ENCODE measurements at places on chromosomes 1 and 21. TPM values are rescaled to one million over a fixed set of nuclear protein-coding genes. Genes with fewer than 3 reads are reported as not detected.

Gene PLPPR4
- total RNA-seq, result not detected

Gene RGS8
- total RNA-seq, result not detected

Gene NPPB
- total RNA-seq, result not detected

Gene FMO3
- total RNA-seq, result not detected

Gene TMEM61
- total RNA-seq, result 13.9 TPM

Gene GBP4
- 6.6 TPM for total RNA-seq

Gene C1orf87
- not detected for total RNA-seq

Gene LIN28A
- total RNA-seq, result not detected

DNA sequence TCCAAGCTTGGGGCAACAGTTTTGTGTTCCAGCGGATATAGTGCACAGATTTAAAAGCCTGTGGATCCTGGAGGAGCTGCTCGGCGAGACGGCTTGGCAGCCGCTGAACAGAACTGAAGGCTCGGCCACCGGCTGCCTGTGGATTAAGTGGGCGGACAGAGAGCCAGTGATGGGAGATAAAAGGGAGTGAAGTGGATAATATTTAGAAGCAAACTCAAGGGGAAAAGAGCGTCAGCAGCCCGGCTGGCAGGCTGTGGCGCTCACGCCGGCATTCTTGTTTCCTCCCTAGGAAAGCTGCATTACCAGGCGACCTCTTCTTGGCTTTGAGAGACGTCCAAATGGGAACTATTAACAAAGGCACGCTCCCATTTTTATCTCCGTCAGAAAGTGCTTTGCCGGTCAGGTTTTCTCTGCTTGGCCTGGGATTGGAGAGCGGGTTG, 10.4 kb downstream of the TRABD2B start:
- no peak for DNase-seq

GRCh38 chr1:117290890-117291289, 76.4 kb upstream of the MAN1A2 start:
- DNase-seq, result no peak

GRCh38 chr1:101137144-101138126, 99.4 kb upstream of the S1PR1 start:
- DNase-seq, result no peak

DNA sequence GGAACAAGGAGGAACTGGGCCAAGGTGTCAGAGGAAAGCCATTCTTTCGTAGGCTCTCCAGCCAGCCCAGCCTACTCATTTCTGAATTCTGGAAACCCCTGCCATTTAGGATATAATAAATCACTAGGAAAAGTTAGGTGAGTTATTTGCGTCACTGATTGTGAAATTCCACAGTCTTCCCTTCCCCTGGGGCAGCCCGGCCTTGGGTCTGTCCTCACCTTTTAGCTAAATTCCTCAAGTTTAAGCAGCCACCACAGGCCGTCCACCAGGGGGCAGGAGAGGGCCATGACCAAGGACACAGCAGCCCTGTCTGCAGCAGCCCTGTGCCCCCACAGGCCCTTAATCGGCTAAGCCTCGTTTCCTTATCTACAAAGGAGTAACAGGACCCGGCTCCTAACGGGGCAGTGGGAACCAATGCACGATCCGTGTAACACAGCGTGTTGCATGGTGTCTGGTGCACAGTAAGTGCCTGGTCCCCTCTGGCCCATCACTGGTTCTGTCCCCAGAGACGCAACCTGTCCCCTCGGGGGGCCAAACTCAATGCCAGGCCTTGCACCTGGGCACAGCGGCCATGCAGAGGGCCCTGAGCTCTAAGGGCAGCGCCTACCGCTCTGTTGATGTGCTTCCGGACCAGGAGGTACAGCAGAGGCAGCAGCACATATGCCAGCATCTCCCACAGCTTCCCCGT, 18.1 kb downstream of the GPR157 start:
- peak; percentile 91 for DNase-seq

- DNase-seq, result no peak
Measured at GRCh38 chr1:11518016-11518701, 39.2 kb downstream of the DISP3 start.

- no peak for DNase-seq
Measured at GRCh38 chr1:152501704-152502103, 8.9 kb upstream of the LCE5A start.

GRCh38 chr21:28227881-28228635, 764.6 kb downstream of the LTN1 start:
- DNase-seq, result no peak

GRCh38 chr1:176379626-176380339, 83.2 kb upstream of the PAPPA2 start:
- no peak for DNase-seq

DNA sequence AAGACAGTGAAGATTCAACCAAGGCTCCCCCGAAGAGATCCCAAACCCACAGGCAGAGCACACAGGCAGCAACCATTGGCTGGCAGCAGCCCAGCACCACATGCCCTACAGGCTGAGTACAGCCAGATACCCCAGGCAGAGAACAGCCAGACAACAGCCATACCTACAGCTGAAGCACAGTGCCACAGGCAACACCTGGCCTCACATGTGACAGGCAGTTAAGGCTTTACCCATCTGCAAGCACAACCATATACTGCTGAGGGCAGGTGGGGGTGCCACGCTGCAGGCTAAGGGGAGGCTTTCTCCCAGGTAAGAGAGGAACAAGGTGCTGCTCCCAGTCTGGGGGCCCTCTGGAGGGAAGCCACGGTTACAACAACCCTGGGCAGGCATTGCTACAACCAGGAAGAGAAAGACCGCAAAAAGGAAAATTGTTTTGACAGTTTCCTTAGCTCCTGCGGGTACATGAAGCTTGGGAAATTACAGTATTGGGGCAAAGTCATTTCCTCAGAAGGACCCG, 12.3 kb downstream of the CHIT1 start:
- no peak for DNase-seq

- DNase-seq, result no peak
Measured at GRCh38 chr1:229408458-229409037, 25.3 kb downstream of the ACTA1 start.

GRCh38 chr21:44615466-44615865, 3.6 kb downstream of the KRTAP10-8 start:
- DNase-seq, result no peak

- no peak for DNase-seq
Measured at GRCh38 chr1:94697839-94698238, 122.3 kb upstream of the SLC44A3 start.

DNA sequence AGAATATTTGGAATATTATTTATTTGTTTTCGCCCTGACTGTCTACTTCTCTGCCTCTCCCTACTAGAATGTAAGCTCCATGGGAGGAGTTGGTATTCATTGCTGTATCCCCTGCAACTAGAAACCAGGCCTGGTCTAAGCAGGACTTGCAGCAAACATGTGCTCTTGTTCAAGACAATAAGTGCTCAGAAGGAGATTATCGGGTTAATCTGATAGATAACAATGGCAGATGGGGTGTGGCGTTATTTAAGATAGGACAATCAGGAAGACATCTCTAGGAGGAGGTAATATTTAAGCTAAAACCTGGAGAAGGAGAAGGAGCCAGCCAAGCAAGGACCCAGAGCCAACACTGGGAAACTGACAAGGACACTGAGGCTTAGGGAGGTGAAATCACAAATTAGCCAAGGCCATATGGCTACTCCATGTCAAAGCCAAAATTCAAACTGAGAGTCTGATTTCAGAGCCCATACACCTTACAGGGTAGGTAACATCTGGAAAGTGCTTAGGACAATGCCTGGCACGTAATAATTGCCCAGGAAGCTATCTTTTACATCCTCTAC, 41.5 kb downstream of the STYXL2 start:
- DNase-seq, result no peak

GRCh38 chr1:225888898-225889601, at the start of gene LEFTY1:
LEFTY1 (minus strand) TSS chr1:225889146; CDS start chr1:225889066, 80 bp downstream.
- no peak for DNase-seq

DNA sequence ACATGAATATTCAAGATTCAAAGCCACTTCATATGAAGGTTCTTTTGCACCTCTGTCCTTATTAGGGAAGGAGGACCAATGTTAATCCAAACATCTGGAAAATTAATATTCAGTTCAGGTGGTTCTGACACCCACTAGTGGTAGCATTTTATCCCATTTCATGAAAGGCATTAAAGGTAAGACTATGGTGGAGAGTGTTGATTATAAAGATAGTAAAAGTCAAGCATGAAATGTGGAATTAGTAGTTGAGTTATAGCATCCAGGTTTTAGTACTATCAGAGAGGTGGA, 17.5 kb upstream of the YTHDF2 start:
- DNase-seq, result no peak

- DNase-seq, result no peak
Measured at GRCh38 chr1:200540281-200540680, 80.3 kb downstream of the KIF14 start.

Measured in Peyer's patch (tissue), 4 donors.